ELR (cell line): ENCODE measurements at places on chromosomes 3 and 15.

DNA sequence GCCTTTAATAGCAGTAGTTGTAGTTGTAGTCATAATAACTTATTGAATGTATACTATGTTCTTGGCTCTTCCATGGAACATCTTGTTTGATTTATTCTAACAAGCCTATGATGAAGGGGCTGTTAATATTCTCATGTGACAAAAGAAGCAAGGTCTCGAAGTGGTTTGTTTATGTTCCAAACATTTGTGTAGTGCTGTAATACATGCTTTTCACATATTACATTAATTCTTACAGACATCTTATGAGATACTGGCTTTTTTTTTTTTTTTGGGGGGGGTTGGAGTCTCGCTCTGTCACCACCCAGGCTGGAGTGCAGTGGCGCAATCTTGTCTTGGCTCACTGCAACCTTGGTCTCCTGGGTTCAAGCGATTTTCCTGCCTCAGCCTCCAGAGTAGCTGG lies 252.3 kb downstream of the PTPRG start:
- DNase-seq: no peak

- peak; percentile 4 for DNase-seq
Observed at GRCh38 chr3:22089284-22089683, 338.3 kb upstream of the ZNF385D start.

DNA sequence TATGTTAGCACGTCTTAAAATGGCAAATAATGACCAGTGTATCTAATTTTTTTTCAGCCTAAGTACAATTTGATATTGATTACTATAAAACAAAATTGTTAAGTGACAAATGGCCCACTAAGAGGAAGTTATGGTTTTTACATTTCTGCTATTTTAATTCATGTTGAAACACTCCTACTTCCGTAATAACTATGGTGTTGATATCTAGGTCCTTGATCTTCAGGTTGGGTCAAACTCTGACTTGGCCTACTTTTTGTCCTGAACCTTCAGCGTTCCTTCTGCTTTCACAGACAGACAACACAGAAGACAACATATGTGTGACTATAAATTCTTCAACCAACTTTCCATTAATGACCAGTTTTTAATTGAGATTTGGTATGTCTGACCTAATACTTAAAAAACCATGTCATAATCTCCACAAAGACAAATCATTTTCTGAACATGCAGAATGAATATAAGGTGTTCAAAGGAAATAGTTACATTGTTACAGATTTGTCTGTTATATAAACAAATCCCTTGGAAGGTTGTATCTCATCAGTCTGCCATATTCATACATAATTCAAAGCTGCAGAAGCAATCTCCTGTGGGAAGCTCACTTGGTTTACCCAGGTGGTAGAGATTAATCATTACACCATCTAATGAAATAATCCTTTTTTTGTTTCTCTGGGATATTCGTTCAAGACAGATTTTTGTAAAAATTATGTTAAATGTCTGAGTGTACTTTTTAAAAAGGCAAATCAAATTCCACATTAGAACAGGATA lies 92.1 kb upstream of the TSPAN3 start:
- DNase-seq: no peak

DNA sequence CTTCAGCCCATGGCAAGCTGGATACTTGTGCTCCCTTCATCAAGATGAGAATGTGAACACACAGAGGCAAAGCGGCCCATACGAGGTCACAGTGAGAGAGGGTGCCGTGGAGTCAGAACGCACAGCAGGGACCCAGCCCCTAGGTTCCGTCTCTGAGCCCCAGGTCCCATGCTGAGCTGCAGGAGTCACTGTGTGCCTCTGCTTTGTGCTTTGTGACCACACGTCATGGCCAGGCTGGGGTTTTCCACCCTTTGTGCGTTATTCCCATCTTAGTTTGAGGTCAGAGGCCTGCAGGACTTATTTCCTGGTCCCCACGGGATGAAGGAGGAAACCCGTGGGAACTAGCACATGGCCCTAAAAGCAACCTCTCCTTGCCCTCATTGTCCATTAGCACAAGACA lies 140.3 kb downstream of the TJP1 start:
- no peak for DNase-seq

- DNase-seq: no peak
Observed at GRCh38 chr3:128846486-128846891, 32.9 kb upstream of the ACAD9 start.

- no peak for DNase-seq
Observed at GRCh38 chr3:126917232-126917804, 65.6 kb upstream of the PLXNA1 start.

GRCh38 chr3:177197727-177198460 lies 612 bp upstream of the TBL1XR1 start:
- no peak for DNase-seq

DNA sequence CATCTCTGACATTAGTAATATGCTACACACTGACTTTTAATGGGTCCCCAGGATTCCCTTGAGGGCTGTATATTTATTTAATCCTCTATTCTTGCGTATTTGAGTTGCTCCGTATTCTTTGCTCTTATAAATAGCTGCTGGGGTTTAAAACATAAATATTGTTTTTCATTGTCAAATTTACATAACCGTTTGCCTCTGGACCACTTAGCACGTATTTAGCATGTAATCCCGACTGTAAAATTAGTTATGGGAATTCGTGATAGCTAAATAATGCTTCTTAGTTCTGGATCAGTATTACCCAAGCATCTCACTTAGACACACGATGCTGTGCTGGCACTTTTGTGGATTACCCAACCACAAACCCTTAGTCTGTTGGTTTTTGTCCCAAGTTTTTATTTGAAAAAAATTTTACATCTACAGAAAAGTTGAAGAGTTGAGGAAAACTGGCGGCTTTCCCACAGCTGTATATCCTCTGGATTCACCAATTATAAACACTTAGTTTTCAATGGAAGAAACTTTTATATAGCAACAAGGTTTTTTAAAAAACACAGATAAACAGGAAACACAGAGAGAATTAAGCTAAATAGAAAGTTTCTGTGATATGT lies 296.8 kb upstream of the TPM1 start:
- DNase-seq: no peak

GRCh38 chr3:59726279-59726678 lies 676.5 kb upstream of the CFAP20DC start:
- DNase-seq: no peak

DNA sequence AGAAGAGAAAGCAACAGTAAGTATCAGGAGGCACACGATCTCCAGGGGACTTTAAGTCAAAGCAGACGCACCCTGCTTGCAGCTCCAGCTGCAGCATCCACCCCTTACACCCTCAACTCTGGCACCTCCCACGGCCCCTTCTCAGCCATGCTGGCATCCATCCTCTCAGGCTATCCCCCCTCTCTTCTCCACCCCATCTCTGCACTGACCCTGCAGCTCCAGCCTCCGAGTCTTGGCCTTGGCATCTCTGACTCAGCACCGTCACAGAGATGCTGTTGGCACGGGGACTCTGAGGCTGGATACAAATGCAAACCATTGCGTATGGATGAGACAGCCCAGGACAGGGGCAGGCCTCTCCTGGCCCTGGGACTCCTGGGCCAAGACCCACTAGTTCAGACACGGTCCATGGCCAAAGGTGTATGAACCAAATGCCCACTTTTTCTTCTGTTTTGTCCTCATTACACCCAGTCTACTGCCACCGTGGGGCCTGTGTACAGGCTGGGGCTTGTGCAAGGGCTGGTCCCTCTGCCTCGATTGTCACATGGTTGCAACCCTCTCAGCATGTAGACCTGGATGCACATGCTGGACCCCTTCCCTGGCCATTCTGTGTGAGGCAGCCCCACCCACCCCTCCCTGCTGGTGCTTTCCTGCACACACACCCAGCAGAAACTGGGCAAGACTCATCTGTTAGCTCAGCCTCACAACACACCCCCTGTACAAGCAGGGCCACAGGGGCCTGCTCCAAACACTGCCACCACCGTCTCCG lies 18.7 kb upstream of the ZXDC start:
- peak; percentile 29 for DNase-seq

GRCh38 chr3:55201779-55202178 lies 273.9 kb upstream of the LRTM1 start:
- DNase-seq: no peak

- peak; percentile 27 for DNase-seq
Observed at GRCh38 chr15:96703794-96704550, 373.5 kb downstream of the NR2F2 start.

DNA sequence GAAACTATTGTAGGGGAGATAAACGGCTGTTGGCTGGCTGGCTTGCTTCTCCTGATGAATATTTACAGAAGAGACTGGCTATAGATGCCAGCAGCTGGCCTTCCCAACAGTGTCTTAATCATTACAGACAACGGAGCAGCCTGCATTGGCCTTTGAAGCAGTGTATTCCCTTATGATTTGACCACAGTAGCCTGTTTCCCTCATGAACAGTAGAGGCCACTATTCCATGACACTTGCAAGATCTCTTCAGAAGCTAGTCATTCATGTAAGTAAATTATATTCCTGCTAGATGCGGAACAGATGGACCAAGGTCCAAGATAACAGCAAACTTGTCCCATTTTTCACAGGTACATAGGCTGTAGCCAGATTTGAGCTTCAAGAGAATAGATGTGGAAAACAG lies 47.3 kb downstream of the TMCO5A start:
- DNase-seq: peak; percentile 62

DNA sequence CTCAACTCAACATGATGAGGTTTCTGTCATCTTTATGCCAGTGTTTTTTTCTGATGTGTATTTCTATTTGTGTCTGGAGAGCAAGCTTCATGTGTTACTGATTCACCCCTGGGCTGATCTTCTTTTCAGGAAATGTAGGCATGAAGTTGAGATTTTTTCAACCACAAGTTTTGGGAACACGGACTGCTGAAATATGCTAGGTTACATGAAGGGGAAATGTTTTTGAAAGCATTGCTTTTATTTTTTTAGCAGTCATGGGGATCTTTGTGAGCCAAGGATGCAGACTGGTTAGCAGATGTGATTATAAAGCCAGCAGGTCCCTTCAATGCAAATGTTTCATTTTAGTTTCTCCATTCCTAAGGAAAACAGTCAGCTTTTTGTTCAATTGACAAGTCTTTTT lies 219.3 kb upstream of the COL8A1 start:
- no peak for DNase-seq

DNA sequence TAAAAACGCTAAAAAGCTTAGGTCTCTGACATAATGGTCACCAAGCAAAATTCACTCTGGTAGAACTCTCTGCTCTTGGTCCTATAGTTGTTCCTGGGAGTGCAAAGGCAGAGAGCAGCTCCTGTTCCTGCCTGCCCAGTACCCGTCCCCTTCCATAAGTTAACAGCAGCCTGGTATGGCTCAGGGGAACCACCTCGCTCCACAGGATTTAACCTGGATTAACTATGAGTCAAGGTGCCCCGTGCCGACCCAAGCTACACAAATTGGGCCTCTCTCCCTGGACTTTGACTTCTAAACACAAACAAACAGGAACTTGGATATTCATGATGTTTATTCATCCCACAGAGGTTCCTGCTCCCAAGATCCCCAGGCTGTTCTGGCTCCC lies 32.1 kb downstream of the SCAP start:
- DNase-seq: no peak

DNA sequence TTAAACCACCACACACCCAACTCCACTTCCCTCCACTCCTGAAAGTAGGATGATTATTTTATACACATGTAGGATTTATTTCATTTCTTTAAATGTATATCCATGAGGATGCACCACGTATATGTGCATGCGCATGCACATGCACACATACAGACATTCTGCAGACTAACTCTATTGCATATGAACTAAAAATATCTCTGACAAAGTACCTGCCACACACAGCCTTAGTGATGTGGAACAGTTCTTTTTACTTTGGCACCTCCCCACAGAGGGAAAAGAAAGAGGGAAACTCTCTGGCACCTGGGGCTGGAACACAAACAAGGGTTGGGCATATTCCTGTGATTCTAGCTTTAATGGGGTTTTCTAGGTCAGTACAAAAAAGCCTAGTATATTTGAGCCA lies 138.2 kb downstream of the CLASP2 start:
- DNase-seq: no peak

- DNase-seq: no peak
Observed at GRCh38 chr15:81293728-81294515, 30.0 kb downstream of the STARD5 start.

- no peak for DNase-seq
Observed at GRCh38 chr3:19147905-19148767, at the start of gene KCNH8. TSS of gene KCNH8 (plus strand) at chr3:19148510. CDS start at chr3:19148720, 210 bp downstream.

DNA sequence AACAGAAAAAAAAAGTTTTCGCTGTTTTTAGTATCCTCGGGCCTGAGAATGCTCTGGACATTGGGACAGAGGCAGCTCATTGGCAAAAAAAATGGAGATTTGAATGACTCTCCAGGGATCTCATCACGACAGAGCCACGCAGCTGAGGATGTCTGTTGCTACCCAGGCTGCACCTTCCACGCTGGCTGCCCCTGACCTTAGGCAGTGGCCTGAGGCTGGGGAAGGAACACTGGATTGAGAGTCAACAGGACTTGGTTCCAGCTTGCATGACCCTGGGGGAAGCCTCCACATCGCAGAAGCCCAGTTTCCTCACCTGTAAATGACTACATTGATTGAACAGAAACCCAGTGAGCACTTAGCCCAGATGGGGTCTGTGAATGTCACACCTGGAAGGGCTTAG lies 8.7 kb upstream of the ACSBG1 start:
- no peak for DNase-seq

GRCh38 chr15:63189941-63190768 lies 749 bp downstream of the RAB8B start:
- DNase-seq: peak; percentile 41

DNA sequence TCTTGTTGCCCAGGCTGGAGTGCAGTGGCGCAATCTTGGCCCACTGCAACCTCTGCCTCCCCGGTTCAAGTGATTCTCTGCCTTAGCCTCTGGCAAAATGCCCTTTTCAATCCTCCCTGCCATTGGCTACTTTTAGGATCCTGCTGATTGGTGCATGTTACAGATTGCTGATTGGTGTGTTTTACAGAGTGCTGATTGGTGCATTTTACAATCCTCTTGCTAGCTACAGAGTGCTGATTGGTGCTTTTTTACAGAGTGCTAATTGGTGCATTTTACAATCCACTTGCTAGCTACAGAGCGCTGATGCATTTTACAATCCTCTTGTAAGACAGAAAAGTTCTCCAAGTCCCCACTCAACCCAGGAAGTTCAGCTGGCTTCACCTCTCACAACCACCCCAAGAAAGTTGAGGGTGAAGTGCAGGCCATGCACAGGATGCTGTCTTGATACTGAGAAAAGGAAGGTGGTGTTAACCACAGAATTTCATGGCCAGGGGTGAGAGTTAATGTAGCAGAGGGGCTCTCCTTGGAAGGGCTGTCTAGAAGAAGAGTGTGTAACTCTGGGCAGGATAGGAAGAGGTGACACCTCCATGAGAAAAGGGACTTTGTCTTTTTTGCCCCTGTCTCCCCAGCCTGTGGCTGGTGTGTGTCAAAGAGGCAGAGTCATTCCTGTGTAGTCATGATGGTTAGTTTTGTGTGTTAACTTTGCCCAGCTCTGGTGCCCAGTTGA lies 145.9 kb downstream of the APBA2 start:
- DNase-seq: no peak

- peak; percentile 83 for DNase-seq
Observed at GRCh38 chr3:148379763-148380382, 317.8 kb upstream of the AGTR1 start.
